ENCODE measurements at places on chromosomes 2 and 18.

- DNase-seq = no peak
Observed at GRCh38 chr2:101251844-101252407, 760 bp upstream of the CNOT11 start.

GRCh38 chr2:3594493-3595281 is at the start of gene COLEC11:
Gene COLEC11, plus strand, starts transcription at chr2:3595112. Its CDS starts 9,229 bp downstream, at chr2:3604341.
- no peak for DNase-seq

DNA sequence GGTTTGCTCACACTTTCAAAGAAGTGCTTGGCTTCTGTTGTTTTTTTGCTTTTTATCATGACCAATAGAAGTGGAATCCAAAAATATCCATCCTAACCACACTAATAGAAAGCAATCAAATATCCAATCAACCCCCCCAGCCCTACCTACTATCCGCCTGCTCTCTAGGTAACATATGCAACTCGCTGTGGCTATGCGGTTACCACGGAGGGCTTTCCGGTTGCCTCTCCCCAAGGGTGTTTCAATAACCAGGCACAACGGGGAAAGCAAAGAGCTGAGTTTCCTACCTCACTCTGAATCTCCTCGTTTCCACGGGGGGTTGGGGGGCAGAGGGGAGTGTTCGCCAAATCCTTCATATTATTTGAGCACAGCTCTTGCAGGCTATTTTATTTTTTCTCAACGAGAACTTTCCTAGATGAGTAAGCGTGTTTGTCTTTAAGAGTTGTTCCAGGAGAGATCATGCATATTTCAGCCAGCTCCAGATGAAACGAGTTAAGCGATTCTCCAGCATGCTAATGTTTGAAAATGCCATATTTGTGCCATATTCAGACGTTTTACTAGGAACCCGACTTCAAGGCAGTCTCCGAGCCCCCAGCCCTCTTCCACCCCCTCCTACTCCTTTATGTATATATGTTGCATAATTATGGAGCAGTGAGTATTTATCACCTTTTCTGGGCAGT is 30.3 kb downstream of the PAX3 start:
- no peak for DNase-seq

DNA sequence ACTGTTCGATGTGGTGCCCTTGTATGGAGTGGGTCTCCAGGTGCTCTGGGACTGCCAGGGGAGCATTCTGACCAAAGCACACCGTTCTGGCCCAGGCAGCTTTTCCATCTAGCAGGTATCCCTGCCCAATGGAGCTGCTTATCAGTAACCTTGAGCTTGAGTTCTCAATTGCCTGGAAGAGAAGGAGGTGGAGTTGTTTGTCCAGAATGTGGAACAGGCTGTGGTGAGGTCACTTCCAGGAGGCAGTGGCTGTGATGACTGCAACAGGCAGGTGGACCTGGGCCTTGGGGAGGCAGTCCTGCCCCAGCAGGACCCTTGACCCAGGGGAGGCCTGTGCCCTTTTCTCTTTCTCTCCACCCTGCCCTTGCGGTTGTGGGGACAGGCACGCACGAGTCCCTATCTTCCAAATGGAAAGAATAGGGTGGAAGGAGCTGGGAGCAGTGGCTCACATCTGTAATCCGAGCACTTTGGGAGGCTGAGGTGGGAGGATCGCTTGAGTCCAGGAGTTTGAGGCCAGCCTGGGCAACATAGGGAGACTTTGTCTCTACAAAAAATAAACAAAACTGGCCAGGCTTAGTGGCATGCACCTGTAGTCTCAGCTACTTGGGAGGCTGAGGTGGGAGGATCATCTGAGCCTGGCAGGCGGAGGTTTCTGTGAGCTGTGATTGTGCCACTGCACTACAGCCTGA is 66.2 kb upstream of the MCFD2 start:
- no peak for DNase-seq

- DNase-seq = no peak
Observed at GRCh38 chr2:42050010-42050702, 2.3 kb downstream of the PKDCC start.

DNA sequence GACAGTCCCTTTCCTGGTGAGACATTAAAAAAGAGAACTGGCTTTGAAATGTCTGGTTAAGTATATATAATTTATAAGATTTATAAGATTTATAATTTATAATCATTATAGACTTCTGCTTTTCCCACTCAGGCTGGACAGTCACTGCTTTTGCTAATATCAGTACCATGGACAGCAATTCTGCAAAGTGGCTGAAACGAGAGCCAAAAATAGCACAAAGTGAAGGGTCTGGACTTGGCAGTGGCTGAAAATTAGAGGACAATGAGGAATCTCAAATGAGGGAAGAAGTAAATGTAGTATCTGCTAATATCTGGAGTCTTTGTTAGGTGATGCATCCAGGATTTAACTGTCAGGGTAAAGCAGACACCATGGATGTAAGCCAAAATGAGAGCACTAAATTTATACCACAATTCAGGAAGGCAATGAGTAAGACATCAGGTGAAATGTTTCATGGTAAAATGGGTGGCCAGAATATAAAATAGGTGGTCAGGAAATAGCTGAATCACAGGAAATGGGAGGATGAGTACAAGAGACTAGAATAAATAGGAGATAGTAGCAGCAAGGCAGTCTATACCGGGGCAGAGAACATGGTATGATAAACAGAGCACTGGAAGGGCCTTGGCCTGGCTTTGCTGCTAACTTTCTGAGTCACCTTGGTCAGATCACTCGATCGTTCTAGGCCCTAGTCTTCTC is 39.6 kb upstream of the BOD1L2 start:
- DNase-seq = peak; percentile 52

GRCh38 chr2:117058366-117058765 is 756.1 kb upstream of the DDX18 start:
- DNase-seq = no peak

Measured in right renal pelvis (tissue), 4 donors.